ENCODE measurements at places on chromosomes 5 and 9. TPM values are rescaled to one million over a fixed set of nuclear protein-coding genes. Genes with fewer than 3 reads are reported as not detected.

Gene CYSTM1
- 43.7 TPM for total RNA-seq

Gene ZNF484
- 8.9 TPM for total RNA-seq

Gene HEMGN
- total RNA-seq: not detected

Gene ZNF462
- total RNA-seq: 35.0 TPM

Gene PDE6A
- not detected for total RNA-seq

Gene IQGAP2
- total RNA-seq: not detected

Gene GRPEL2
- 85.4 TPM for total RNA-seq

Gene EQTN
- 0.14 TPM for total RNA-seq

Gene PCDHA12
- total RNA-seq: 3.8 TPM

Gene LCN15
- total RNA-seq: not detected

Gene NAIP
- total RNA-seq: 0.78 TPM

Gene HINT1
- total RNA-seq: 135 TPM

Gene INSL4
- not detected for total RNA-seq

Gene PCDHB15
- 0.50 TPM for total RNA-seq

Gene PCDH12
- total RNA-seq: 0.34 TPM

Gene LHX3
- not detected for total RNA-seq

Gene CER1
- not detected for total RNA-seq

Gene TMEM232
- total RNA-seq: 2.8 TPM

Gene PDCD1LG2
- 7.8 TPM for total RNA-seq

Gene POLK
- total RNA-seq: 45.5 TPM

Gene OR1Q1
- total RNA-seq: not detected

Gene PCDHAC1
- 1.4 TPM for total RNA-seq

Gene RASEF
- total RNA-seq: 3.4 TPM

Gene RGS7BP
- not detected for total RNA-seq

Gene PIGO
- 28.2 TPM for total RNA-seq

Gene CSF2
- total RNA-seq: 0.50 TPM

Gene TNFSF8
- not detected for total RNA-seq

Gene ZNF189
- 11.3 TPM for total RNA-seq

Data from nasal cavity respiratory epithelium epithelial cell of viscerocranial mucosa (primary cell).